Lung microvascular endothelial cell (primary cell): ENCODE measurements at places on chromosomes 16 and 17. TPM values are rescaled to one million over a fixed set of nuclear protein-coding genes. Genes with fewer than 3 reads are reported as not detected.

DNA sequence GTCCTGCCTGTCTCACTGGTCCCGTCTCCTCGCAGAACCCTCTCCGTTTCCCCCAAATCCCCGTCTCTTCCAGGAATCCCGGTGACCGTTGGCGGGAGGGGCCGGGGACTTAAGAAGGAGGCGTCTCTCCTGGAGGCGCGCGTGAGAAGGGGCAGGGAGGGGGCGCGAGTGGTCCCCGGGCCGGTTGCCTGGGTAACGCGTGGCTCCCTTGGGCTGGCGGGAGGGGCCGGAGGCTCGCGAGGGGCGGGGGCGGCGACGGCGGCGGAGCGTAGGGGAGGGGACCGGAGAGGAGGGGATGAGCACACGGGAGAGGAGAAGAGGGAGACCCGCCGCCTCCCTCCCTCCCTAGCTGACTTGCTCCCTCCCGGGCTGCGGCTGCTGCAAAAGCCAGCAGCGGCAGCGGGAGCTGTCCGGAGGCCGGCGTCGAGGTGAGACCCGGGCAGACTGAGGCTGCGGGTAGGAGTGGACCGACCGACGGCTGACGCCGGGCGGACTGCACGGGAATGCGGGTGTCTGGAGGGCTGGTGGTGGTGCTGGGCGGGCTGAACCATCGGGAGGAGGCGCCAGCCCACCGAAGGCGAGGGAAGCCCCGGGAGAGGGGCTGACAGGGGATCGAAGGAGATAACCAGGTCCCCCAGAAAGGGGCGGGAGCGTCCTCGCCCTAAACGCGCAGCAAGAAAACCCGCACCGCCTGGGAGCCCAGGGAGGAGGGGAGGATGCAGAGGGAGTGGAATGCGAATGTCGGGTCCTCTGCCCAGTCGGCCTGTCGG, at the start of gene PRRT2:
Gene PRRT2, plus strand, starts transcription at position 298 of the 770 bp plus-strand sequence. CDS start 862 bp downstream, outside the sequence.
- DNase-seq: peak; percentile 40

- no peak for DNase-seq
Measured at GRCh38 chr17:72519598-72519936, 398.7 kb downstream of the SOX9 start.

- DNase-seq: no peak
Measured at GRCh38 chr16:52492789-52493357, 54.1 kb downstream of the TOX3 start.

DNA sequence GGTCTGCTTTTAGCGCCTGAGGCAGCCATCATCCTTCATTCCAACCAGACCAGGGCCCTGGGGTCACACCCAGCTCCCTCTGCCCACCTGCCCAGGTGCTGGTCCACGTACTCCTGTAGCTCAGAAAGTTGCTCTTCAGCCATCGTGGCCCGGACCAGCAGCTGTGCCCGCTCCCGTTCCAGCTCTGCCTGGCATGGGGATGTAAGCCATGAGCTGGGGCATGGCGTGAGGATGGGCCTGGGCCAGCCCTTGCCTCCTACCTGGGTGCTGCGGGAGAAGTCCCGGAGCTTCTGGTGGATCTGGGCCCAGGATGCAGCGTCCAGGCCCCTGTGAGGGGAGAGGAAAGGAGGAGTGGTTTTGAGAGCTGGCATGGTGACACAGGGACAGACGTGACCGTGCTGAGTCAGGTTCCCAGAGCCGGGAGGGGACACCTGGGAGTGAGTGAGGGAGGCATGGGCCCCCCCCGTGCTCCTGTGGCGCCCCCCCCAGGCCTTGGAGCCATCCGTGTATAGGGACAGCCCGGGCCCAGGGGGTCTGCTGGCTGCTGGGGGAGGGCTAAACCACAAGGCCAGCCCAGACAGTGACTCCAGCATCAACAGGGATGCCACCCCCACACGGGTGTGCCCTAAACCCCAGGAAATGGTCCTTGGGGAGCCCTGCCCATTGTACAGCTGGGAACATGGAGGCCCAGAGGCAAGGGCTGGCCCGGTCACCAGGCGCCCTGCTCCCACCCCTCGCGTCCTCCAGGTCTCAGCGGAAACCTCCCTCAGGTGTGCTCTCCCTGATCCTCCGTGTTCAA, 2.1 kb downstream of the ANTKMT start:
- DNase-seq: no peak

DNA sequence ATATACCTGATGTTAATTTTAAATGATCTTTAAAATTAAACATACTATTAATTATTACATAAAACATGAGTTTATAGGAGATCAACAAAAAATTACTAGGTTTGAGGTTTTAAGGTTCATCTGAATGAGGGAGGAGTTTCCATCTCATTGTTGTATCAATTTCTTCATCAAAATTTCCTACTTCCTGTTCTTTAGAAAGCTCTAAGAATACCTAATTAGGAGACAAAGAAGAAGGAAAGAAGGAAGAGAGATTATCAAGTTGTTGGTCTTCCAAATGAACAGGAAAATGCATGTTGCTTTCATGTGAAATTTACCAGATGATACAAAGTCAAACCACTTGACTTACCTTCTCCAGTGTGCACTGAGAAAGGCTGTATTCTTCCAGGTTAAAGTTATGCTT, 18.1 kb upstream of the ABCA9 start:
- DNase-seq: no peak

GRCh38 chr17:45225964-45226530, 4.4 kb downstream of the FMNL1 start:
- DNase-seq: peak; percentile 56

- DNase-seq: peak; percentile 9
Measured at GRCh38 chr16:75616521-75617010, 6.5 kb downstream of the ADAT1 start.

DNA sequence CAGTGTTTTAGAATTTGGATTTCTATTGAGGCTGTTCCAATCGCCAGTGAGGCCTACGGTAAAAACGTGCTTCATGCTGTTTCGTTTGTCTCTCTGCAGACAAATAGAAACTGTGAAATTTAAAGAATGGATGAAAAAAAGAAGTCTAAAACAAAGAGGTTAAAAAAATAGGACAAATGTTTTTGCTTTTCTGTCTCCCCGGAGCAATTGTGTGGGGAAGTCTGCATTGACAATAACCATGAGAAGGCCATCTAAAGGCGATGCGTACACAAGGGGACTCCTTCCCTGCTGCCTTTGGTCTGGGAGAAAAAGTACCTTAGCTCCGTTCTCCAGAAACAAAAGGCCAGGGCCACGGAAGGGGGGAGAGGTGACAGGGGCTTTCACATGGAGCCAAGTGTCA, 4.6 kb upstream of the ZFHX3 start:
- DNase-seq: no peak

- peak; percentile 64 for DNase-seq
Measured at GRCh38 chr17:45251931-45252330, 10.0 kb downstream of the SPATA32 start.

DNA sequence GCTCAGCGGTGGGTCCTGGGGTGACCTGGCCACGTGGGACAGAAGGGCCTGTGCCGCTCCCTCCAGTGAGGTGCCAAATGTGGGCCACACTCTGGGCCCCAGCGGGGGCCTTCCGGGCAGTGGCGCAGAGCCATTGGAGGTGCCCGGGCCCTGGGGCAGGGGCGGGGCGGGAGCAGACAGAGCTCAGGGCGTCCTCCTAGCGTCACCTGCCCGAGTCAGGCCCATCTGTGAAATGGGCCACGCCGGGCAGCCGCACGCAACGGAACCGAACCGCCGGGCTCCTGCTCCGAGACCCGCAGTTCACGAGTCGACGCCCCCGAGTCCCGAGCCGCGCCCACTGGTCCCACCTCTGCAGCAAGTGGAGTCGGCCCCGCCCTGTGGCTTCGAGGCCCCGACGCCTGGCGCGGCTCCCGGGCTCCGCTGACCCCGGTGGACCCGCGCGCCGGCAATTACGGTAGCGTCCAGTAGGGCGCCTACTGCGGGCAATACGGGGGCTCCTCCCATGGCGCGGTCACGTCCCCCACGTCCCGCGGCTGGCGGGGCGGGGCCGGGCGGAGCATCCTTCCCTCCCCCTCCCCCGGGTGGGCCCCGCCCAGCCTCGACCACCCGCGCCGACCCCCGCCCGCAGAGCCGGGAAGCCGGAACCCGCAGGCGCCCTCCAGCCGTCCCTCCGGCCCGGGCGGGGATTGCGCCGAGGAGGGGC, 1.9 kb downstream of the SLC16A3 start:
- peak; percentile 82 for DNase-seq

Gene VAT1L
- 0.20 and 3.3 TPM in 2 replicates for total RNA-seq

- DNase-seq: no peak
Measured at GRCh38 chr16:5678371-5678770, 580.8 kb upstream of the EEF2KMT start.

Gene HEXIM1
- 4.8 and 7.1 TPM in 2 replicates for total RNA-seq

- DNase-seq: no peak
Measured at GRCh38 chr17:35778641-35779196, 16.7 kb downstream of the MMP28 start.

DNA sequence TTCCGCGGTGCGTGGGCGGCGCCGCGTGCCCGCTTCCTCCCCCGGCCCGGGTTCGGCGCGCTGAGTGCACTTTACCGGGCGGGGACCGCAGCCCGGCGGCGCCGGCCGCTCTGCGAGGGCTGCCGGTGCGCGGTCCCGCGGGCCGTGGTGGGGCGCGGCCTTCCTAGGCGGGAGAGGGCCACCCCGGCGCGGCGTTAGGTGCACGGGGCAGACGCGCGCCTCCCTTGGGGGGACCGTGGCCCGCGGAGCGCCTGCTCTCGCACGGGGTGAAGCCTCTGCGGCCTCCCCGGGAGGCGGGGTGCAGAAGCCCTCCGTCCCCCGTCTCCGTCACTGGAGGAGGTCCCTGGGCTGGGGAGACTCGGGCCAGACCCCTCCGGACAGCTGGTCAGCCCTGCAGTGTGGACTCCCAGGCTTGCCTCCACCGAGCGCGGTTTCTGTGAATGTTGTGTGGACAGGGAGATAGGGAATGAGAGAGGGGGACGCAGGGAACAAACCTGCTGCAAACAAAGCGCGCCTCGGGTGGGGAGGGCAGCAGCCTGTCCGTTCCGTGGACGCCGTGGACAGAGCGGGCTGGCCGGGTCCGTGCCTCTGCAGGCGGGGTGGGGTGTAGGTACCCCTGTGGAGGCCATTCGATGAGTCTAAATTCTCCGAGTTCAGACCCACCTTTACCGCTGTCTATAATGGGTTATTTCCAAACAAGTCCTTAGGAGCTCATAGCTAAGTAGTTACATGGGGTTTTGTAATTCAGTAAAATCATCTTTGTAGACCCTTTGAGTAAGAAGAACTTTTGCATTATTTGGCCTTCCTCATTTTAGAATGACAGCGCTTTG, 721 bp downstream of the TBCD start:
- DNase-seq: peak; percentile 47

- DNase-seq: no peak
Measured at GRCh38 chr17:60464343-60464742, 42.1 kb downstream of the CHCT1 start.

Gene C17orf50
- not detected in 2 replicates for total RNA-seq

GRCh38 chr17:3913531-3914311, 2.5 kb downstream of the P2RX1 start:
- DNase-seq: peak; percentile 78

- peak; percentile 88 for DNase-seq
Measured at GRCh38 chr16:30409125-30410060, 2.0 kb downstream of the ZNF771 start.
